ENCODE measurements at places on chromosomes 1 and 21.
A peak's percentile ranks its signal among the peaks of the same experiment; 100 is the strongest.

DNA sequence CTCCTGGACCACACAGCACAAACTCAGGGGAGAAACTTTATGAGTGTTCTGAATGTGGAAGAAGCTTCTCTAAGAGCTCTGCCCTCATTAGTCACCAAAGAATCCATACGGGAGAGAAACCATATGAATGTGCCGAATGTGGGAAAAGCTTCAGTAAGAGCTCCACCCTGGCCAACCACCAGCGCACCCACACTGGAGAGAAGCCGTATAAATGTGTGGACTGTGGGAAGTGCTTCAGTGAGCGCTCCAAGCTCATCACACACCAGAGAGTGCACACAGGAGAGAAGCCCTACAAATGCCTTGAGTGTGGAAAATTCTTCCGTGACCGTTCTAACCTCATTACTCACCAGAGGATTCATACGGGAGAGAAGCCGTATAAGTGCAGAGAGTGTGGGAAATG is 22.5 kb downstream of the ZSCAN20 start:
- no peak for DNase-seq

GRCh38 chr21:34510148-34511142 is 1.6 kb downstream of the KCNE1 start:
- peak; percentile 65 for DNase-seq

DNA sequence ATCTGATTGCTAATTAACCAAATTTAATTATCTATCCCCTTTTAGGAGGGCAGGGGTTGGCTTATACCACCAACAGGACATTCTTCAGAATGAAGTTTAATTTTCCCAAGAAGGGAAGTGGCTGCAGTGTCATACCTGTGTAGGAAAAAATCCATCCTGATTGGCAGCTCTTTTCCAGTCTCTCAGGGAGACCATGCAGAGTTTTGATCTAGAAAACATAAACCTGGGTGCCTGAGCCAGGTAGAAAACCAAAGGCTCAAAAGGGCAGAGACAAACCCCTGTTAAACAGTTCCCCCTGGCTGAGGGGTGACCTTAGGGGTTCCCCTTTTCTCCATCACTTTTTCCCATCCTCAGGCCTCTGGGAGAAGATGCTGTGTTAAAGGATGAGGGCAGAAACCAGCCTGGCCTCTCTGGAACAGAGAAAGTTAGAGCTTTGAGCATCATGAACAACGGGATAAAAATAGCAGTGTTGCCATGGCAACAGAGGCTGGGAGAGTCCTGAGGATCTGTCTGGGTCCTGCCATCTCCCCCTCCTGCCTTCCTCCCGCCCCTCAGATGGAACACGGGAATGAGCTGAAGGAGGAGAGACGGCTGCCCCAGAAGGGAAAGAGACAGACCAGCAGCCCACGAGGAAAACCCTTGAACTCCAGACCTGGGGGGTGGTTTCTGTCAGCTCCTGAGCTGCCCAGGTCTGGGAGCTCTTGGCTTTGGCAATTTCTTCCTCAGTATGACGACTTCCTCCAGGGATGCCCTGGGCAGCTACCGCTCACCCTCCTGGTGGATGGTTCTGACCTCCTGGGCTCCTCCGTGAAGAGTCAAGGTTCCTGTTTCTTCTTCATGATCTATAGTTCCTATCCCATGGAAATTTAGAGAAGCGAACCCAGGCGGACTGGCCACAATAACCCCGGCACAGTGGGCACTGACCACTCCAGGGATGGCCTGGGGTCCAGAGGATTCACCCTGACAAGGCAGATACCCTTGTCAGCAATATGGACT is 14.0 kb upstream of the LEMD1 start:
- DNase-seq: no peak

GRCh38 chr1:204931768-204932572 is 61.3 kb downstream of the NFASC start:
- DNase-seq: no peak

DNA sequence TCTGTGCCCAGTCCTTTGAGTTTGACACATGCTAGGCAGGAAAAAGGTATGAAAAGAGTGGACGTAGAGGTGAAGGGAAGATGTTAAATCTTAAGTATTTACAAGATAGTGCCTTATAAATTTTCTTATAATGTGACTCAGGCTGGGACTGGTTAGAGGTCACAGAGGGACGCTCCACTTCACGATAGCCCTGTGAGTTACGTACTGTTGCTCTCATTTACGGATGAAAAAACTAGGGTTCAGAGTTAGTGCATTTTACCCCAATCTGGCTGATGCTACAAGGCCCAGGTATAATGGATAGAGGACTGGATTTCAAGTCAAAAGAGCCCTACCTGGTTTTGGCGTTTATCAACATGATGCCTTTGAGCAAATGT is 1.4 kb upstream of the TUT4 start:
- no peak for DNase-seq

Data from NCI-H748 treated with DMSO at 0.1 percent for 48 hours (cell line).